ENCODE measurements at places on chromosomes 7 and 10.

DNA sequence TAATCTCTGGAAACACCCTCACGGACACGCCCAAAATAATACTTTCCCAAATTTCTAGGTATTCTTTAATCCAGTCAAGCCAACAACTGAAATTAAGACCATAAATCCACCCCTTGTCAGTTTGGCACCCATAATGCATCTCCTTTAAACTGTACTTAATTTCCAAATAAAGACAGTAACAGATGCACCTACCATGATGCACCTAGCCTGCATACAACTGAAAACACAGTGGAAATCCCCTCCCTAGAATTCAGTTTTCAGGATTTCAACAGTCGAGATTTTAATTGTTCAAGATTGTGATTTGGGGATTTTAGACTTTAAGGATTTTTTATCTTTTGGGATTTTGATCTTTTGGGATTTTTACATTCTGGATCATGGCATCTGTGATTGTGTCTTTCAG lies 17.1 kb downstream of the STK17A start:
- DNase-seq, result no peak

- no peak for DNase-seq
These were observed 17.6 kb upstream of the CRYGN start for GRCh38 chr7:151457534-151457933.

- no peak for DNase-seq
These were observed 96.9 kb upstream of the LRRTM3 start for GRCh38 chr10:66828957-66829356.

- DNase-seq, result peak; percentile 89
These were observed 2.4 kb upstream of the EXOC6 start for GRCh38 chr10:92845921-92846320.

DNA sequence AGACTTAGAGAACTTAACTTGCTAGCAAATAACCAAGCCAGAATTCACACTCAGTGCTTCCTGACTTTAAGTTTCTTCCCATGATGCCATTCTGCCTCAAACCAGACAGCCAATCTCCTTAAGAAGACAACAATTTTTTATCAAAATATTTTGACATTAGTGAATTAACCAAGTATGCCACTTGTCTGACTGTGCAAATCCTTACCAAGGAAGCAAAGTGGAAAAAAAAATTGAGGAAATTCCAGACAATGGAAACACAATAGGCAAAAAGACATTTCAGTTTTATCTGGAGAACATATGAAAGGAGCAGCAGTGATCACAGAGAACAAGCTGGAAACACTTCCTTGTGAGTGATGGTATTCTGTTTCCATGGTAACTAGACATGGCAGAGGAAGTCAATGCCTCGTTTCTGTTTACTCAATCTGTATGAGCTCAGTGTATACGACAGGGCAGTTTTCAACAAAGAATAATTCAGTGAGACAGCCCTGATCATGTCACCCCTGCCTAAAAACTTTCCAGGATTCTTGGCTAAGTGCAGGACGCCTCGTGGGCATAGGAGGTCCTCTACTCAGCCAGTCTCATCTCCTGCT lies 114.2 kb downstream of the DYNC1I1 start:
- DNase-seq, result no peak

DNA sequence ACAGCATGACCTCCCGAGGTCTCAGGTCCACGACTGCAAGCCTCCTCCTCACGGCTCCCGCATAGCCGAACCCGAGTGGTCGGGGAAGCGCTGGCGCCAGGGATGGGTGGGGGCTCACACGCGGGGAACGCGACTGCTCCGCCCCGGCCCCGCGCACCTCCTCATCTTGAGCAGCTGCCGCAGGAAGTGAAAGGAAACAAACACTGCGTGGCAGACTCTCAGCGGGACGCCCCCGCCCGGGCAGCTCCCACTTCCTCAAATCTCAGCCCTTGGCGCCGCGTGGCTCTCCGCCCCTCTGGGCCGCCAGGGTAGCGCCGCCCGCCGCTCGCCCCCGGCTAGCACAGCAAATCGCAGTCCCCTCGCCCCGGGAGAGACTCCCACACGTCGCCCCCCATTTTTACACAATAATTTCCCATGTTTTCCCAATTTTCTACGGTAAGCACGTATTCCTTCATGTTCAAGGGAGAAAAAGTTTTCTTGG lies at the start of gene TMEM243:
TSS of gene TMEM243 (minus strand) at position 188 of the 481 bp plus-strand sequence. CDS start 229 bp downstream, outside the sequence.
- peak; percentile 78 for DNase-seq

DNA sequence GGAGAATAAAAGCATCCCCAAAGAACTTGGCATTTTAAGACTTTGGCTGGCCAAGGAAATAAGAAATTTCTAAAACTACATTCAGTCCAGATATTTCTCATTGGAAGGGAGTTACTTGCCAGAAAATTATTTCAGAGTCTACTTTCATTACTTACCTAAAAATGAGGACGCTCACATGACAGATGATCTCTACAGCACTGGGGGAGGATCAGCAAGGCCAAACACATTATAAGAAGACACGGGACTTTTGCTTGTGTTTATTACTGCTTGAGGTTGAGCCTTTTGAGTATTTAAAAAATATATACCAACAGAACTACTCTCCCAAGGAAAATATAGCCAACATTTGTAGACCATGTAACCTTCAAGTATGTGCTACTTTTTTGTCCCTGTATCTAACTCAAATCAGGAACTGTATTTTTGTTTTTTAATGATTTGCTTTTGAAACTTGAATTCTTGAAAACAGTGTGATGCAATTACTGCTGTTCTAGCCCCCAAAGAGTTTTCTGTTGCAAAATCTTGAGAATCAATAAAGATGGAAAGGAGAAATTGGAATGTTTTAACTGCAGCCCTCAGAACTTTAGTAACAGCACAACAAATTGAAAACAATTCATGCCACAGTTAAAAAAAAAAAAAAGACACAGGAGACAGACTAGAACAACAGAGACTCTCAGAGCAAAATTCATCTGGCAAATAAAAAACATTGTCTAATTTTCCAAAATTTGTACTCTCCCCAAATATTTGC lies 128.1 kb downstream of the ZNF438 start:
- no peak for DNase-seq

DNA sequence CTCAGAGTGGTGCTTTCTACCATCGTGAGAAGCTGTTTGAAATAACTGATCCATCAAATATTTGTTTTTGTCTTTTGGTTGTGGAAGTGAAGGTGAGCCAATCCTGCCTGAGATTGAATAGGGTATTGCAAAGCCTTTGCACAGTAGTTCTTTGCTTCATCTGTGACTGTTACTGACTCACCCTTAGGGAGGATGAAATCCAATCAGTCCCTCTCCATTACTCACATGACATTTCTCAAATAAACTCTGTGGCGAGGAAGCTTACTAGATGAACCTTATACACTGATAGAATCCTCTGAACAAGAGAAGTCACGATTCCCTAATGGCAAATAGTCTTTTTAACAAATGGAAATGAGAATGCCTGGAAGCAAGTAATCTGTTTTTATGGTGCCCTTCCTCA lies 31.9 kb downstream of the HEPACAM2 start:
- no peak for DNase-seq

GRCh38 chr10:46239993-46240683 lies 46.7 kb upstream of the ANTXRL start:
- DNase-seq, result no peak

DNA sequence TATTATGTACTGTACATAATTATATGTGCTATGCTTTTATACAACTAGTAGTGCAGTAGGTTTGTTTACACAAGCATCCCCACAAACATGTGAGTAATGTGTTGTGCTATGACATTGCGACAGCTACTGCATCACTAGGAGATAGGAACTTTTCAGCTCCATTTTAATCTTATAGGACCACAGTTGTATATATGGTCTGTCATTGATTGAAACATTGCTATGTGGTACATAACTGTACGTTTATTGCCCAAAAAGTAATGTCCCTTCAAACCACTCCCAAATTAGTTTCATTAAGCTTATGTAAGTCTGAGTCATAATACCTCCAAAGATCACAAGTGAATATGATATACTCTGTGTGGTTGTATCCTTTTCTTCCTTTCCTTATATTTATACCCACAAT lies 183.2 kb upstream of the POT1 start:
- no peak for DNase-seq

GRCh38 chr7:151732834-151733592 lies 143.9 kb downstream of the PRKAG2 start:
- no peak for DNase-seq

DNA sequence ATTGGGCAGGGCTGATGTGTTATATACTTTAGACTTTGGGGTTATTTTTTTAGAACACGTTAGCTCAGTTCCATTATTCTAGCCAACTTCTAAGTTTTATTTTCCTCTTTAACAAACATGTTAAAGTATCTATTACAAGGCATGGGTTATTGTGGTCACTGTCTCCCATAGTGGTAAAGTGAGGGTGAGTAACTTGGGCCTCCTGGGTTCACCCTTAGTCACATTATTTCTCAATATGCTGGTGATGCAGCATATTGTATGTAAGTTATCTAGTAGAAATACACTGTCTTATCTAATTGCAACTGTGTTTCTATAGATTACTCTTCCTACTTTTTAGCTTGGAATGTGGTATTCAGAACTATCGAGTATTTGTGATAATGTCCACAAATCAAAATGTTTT lies 65.9 kb downstream of the BBS9 start:
- no peak for DNase-seq

- no peak for DNase-seq
These were observed 1011.2 kb downstream of the KCNMA1 start for GRCh38 chr10:76626386-76626785.

DNA sequence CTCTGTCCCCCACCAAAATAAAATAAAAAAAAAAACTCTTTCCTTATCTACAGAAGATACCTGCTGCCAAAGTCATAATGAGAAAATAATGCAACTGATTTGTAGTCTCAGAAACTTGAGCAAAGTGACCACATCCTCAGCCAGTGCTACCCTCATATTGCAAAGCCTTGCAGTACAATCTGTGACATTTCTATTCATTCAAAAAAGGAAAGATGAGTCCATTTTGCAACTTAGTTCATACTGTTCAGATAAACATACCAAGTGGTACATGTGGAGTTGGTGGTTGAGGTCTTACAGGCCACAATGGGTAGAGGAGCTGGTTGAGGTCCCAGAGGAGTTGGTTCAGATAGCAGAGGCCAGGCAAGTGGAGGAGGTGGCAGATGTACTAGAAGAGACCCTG lies 6.5 kb upstream of the EIF5AL1 start:
- DNase-seq, result no peak

DNA sequence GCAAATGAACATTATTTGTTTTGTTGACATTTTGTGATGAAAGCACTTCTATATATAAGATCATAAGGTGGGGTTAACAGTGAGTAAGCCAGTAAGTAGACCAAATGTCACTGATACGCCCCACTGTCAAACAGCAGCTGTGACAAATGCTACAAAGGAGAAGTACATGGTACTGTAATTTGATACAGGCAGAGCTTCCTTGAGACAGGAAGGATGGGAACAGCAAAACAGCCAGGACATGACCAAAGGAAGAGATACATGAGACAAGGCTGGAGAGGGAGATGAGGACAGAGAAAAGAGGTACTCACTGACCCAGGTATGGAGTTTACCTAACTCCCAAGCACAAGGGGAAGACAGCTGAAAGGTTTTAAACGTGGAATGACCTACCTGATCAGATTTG lies 127.0 kb downstream of the SRPK2 start:
- DNase-seq, result peak; percentile 26

DNA sequence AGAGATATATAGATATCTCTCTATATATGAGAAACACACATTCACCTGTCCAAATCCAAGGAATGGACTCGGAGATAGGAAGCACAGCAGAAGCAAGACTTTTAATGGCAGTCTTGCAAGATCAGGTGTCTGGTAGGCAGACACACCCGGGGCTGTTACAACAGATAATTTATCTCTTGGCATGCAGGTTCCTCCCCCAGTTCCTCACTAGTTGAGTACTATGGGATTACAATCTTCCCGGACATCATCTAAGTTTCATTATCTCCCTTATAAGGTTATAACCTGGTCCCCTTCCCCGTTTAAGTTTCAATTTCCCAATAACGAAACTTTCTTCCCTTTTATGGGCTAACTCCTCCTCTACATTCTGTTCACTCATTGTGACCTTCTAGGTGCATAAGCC lies 399.3 kb downstream of the PPP1R3A start:
- no peak for DNase-seq

DNA sequence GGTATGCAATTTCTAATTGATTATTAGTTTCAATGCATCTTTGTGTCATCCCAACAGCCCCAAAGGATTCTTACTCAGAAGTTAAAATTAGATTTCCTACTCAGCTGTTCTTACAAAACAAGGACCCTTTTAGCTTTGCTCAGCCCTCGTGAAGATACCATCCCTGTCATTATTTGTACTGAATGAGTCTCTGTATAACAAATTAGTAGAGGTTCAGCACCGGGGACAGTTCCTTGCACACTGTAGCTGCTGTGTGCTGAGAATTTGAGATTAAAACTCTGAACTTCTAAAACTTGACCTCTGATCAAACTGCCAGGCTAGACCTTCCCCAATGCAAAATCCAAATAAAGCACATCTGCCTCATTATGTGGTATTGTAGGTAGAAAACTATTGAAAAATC lies 299.1 kb downstream of the LHFPL3 start:
- DNase-seq, result no peak

DNA sequence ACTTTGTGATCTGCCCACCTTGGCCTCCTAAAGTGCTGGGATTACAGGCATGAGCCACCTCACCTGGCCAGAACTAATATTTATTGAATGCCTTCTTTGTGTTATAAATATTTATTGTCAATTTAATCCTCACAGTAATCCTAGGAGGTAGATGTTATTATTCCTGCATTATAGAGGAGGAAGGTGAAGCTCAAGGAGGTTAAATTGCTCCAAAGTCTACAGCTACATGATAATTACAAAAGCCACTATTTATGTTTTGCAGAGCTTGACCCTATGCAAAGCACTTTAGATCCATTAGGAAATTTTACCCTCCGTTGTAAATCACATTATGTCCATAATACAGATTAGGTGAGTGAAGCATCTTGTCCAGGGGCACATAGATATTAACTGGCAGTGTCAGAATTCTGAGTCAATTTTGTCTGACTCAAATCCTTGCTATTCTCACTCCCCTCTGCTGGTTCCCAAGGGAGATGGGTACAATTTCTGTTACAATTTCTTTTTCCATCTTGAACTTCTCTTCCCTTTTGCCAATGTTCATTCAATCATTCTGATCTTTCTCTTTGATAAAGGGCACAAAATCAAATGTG lies 25.7 kb upstream of the CDK14 start:
- no peak for DNase-seq
